Cardiac muscle cell (in vitro differentiated cells and primary cell): ENCODE measurements at places on chromosomes 1 and 21. TPM values are rescaled to one million over a fixed set of nuclear protein-coding genes. Genes with fewer than 3 reads are reported as not detected.

GRCh38 chr1:214192825-214193643, 87.9 kb upstream of the SMYD2 start:
- peak; percentile 22 for DNase-seq

PITHD1 gene
- polyA plus RNA-seq = 48.1 and 61.4 TPM in 2 replicates

FALEC gene
- polyA plus RNA-seq = 4.7 and 6.2 TPM in 2 replicates

DNA sequence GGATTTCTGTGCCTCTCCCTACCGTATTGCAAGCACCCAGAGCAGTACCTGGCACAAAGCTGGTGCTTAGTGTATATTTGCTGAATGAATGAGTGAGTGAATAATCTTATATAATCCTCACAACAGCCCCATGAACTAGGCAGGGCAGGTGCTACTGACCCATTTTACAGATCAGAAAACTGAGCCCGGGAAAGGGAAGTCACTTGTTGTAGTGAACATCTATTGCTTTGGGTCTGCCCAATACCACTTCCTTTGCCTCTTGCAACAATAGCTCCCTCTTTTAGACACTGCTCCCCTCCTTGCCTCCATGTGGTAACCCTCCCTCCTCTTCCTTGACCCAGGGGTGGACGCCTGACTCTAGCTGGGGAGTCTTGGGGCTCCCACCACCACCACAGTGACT, 3.1 kb downstream of the CDCP2 start:
- no peak for DNase-seq

GRCh38 chr21:44614161-44614631, 2.3 kb downstream of the KRTAP10-8 start:
- no peak for DNase-seq

DNA sequence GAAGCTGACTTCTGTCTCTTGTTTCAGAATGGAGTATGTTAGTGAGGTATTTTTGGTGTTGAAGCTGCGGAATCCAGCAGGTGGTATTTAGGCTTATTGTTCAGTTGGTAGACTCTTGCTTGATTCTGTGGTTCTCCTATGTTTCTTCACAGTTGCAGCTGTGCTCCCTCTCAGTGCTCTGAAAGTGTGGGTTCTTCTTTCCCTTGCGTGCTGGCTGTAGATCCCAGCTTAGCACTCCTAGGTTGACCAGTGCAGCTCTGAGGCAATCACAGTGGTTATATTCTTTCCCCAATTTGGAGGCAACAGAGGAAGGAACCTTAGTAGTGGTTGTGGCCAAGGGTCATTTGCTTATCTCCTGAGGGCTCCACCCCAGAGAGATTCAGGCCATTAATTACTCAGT, 269.2 kb upstream of the NRIP1 start:
- no peak for DNase-seq

DNA sequence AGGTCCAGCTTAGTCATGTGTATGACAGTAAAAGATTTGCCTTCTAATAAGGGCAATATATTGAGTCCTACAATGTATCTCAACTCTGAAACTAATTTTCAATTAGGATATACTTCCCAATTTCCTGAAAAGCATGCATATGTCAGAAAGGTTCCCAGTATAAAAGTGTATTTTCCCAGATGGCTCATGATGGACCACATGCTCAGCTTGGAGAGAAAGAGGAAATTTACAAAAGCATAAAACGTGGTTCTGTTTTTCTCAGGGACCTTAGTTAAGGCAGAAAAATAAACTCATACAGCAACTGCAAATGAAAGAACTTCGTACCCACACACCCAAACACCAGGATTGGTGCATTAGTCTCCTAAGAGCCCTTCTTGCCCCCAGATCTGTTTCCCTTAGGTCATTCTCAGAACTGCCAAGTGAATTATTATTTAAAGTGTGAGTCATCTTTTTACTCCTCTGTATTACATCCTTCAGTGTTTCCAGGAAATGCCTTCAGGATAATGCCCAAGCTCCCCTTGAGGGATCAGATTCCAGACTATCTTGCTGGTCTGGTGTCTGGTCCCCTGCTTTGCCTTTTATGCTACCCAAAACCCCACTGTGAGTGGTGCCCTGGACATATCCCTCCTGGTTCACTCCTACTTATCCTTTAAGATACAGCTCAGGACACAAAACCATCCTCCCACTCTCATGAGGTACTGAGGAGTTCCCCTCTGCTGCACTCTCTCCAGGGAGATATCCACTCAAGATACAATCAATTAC, 57.4 kb downstream of the SSX2IP start:
- DNase-seq = peak; percentile 59

ZNF683 gene
- polyA plus RNA-seq = not detected in 2 replicates

DNA sequence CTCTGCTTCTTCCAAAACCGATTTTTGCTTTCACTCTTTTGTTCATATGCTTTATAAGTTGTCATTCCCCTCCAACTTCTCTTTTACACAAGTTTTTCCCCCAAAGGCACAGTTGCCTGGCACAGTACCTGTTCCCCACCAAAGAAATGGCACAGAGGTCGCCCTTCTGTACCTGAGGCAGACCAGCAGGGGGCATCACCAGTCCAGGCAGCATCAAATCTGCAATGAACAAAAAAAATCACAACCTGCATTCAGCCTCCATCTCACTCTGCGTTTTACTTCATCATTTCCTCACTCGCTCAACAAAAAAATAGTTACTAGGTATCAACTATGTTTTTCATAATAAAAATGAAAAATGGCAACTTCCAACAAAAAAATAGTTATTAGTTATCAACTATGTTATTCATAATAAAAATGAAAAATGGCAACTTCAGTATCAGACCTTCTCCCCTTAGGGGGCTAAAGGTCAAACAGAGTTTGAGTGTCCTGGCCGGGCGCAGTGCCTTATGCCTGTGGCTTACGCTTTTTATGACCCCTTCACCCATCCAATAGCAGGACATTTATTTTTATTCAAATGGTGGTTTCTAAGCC, 4.1 kb downstream of the EIF2D start:
- peak; percentile 59 for DNase-seq

IL12RB2 gene
- polyA plus RNA-seq = 0.12 TPM in 1 of 2 replicates, not detected in the other

DNA sequence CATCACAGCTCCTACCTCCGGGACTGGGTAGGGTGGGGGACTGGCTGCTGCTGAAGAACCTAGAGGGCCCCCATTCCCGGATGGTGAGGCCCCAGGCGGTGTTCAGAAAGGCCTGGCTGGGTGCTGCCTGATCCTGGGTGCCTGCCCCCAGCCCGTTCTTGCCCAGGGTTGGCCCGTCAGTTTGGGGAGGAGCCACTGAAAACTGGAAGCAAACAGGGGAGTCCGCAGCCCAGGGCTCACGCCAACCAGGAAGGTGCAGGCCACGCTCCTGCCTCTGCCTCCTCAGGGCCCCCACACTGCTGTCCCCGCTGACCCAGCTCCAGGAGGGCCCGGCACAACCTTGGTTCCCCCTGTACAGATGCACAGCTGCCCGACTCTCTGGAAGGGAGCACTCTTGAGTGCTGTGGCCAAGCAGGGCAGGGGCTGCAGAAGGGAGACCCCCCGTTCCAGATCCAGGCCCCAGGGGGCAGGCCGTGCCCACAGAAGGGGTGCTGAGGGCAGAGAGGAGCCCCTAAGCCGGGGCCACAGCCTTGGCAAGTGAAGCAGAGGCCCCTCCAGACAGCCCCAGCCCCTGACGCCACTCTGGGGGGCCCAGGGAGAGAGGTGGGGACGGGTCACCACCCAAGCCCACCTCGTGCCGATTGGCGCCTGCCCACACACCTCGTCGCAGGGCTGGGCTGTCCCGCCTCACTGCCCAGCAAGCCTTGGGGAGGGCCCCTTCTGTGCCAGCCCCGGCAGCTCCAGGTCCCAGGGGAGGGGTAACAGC, 5.5 kb downstream of the C1QTNF12 start:
- DNase-seq = no peak

GRCh38 chr1:192907545-192908243, 98.9 kb downstream of the RGS2 start:
- no peak for DNase-seq

- DNase-seq = no peak
These were observed 5.1 kb downstream of the ZNF692 start for GRCh38 chr1:248853663-248854375.

GFI1 gene
- polyA plus RNA-seq = not detected in 2 replicates

DNA sequence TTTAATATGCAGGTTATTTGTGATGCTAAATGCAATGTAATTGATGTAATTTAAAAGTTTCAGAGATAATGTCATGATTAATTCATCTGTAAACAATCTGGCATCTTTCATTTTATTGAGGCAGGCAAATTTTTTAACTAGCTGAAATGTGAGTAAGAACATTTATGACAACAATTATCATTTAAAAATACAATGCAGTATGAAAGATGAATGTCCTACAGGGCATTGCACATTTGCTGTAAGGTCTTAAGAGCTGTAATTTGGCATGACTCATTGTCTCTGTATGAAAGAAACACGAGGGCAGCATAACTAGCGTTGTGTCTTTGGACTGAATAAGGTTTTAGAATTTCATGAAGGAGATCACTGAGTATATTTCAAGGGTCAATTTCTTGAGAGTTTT, 642.8 kb downstream of the PLA2G4A start:
- no peak for DNase-seq

GRCh38 chr1:22287946-22288520, 145.1 kb upstream of the WNT4 start:
- DNase-seq = no peak

RGS1 gene
- 0.12 TPM in 1 of 2 replicates, not detected in the other for polyA plus RNA-seq

C1orf216 gene
- 1.0 and 1.7 TPM in 2 replicates for polyA plus RNA-seq

C4BPA gene
- polyA plus RNA-seq = not detected in 2 replicates

DNAJC28 gene
- 4.8 and 6.6 TPM in 2 replicates for polyA plus RNA-seq

CHML gene
- 3.3 and 6.6 TPM in 2 replicates for polyA plus RNA-seq

GRCh38 chr1:205930799-205931281, 12.4 kb downstream of the SLC26A9 start:
- DNase-seq = peak; percentile 84

- DNase-seq = no peak
These were observed 26.7 kb downstream of the SLC2A1 start for GRCh38 chr1:42931911-42932422.

GRCh38 chr1:65939191-65939590, 146.5 kb downstream of the PDE4B start:
- DNase-seq = no peak

- DNase-seq = no peak
These were observed 285.7 kb upstream of the SGIP1 start for GRCh38 chr1:66248257-66248656.

ANKRD35 gene
- polyA plus RNA-seq = 0.64 and 0.77 TPM in 2 replicates

BTBD8 gene
- 2.7 and 3.1 TPM in 2 replicates for polyA plus RNA-seq

GRCh38 chr1:153777648-153778047, 2.4 kb downstream of the SLC27A3 start:
- DNase-seq = peak; percentile 39

- DNase-seq = no peak
These were observed 230.0 kb upstream of the B3GALT2 start for GRCh38 chr1:193416226-193417024.

DNA sequence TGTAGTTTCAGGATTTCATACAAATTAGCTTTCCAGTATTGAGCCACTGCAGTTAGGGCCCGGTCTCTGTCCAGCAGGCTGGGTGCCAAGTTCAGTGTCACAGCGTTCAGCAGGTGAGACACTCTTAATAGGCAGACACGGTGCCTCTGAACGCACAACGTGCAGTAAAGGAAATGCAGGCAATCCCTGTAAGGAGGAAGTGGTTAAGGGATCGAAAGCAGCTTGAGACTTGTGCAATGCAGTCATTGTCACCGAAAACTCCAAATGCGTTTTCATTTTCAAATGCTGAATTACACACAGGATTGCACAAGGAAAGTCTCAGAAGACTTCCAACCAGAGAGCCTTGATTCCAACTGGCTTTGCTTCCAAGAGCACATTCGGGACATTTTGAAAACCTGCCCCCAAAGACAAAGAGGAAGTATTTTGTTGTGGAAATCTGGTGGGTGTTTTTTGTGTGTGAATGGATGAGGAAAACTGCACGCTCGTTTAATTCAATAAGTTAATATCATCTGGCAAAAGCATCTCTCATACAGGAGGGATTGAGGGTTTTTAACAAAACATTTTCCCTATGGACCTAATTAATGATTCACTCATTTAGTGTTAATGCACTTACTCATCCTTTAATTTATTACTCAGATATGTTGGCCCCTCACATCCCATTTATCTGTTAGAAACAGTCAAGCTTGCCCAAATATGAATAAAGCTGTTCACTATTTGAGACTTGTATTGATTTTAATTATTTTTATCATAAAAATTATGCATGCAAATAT, 61.6 kb downstream of the PTGS2 start:
- DNase-seq = no peak

DNA sequence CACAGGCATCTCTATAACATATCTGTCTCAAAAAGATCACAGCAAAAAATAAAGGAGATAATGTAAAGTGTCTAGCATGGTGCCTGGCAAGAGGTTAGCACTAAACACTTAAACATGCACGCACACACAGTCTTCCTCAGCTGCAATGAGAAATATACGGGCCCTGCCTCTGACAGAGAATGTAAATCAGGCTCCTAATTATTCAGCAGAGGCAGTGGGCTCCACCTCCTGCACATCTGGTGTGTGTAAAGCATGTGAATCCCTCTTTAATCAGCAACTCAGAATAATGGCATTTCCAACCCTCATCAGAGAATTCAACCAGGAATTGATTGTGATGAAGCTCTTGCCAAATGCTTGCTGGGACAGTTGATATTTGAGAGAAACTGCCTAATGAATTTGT, 85.6 kb upstream of the KCNA3 start:
- no peak for DNase-seq

DNA sequence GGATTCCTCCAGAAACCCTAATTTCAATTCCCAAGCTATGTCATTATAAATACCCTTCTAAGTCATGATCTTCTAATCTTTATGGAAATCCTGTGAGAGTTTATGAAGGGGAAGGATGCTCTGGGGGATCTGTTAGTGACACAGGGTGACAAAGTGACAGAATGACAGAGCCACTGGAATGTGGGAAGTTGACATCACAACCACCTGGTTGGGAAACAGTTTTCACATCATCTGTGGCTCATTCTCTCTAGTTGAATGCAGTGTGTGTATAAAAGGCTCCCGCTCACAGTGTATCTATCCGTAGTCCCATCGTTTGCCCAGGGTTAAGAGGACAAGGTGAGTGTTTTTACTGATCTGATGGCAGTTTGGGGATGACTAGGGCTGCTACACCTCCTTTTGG, at the start of gene LCE7A:
Gene LCE7A, plus strand, starts transcription at position 301 of the 400 bp plus-strand sequence. CDS start 702 bp downstream, outside the sequence.
- DNase-seq = no peak

GRCh38 chr1:26317612-26318337, at the start of gene CD52:
Gene CD52, plus strand, starts transcription at chr1:26317958. Its CDS starts 60 bp downstream, at chr1:26318018.
- no peak for DNase-seq

DNA sequence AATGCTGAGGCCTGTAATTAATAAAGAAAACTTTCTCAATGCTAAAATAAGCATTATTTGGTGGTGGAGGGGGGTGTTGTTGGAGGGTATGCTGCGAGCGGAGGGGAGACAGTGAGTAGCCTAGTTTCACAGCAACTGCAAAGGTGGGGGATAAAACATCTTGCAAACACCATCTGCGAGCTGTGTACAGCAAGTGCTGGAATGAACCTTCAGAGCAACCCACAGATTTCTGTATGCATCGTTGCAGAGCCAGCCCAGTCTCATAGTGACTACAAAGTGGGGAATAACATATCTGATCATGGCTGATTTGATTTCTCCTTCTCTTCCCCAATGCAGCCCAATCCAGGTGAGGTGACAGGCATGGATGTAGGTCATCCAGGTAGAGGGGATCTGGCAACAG, 80.7 kb upstream of the COG2 start:
- no peak for DNase-seq

GRCh38 chr1:214621236-214621635, 18.2 kb downstream of the CENPF start:
- DNase-seq = no peak

- no peak for DNase-seq
These were observed 44.2 kb downstream of the ACOT7 start for GRCh38 chr1:6349254-6349943.

TCP10L gene
- 4.5 and 4.7 TPM in 2 replicates for polyA plus RNA-seq

GRCh38 chr1:44681905-44682882, 7.7 kb downstream of the ARMH1 start:
- peak; percentile 16 for DNase-seq
